ENCODE measurements at places on chromosomes 12 and 14.

- DNase-seq: no peak
Measured at GRCh38 chr14:58479975-58480374, 52.5 kb downstream of the KIAA0586 start.

DNA sequence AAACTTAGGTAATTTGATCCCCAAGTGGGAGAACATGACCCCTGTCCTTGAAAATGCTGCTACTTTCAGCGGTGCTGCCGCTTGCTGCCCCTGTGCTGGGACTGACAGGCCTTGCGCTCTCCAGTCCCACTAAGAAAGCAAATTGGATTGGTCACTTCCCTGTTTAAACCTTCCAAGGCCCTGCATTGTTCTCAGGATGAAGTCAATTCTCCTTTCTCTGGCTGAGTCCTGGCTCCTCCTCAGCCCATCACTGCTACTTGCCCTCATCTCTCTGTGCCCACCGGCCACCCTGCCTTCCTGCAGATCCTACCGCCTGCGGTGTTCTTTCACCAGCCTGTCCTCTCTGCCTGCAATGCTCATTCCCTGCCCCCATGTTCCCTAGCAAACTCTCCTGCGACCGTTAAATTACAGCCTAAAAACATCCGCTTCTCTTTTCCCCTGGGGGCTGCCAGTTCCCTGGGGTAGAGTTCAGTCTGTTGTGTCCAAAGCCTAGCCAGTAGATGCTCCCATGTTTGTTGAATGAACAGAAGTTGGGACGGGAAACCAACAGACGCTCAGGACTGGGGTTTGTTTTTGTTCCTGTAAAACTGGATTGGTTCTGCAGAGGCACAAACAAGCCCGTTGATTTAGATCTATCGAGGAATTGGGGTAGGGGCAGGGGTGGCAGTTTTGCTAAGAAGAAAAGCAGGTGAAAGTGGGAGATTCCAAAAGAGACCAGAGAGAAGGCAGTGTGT, 127.3 kb upstream of the HIF1A start:
- DNase-seq: no peak

- DNase-seq: no peak
Measured at GRCh38 chr14:90452366-90452765, 55.5 kb downstream of the CALM1 start.

DNA sequence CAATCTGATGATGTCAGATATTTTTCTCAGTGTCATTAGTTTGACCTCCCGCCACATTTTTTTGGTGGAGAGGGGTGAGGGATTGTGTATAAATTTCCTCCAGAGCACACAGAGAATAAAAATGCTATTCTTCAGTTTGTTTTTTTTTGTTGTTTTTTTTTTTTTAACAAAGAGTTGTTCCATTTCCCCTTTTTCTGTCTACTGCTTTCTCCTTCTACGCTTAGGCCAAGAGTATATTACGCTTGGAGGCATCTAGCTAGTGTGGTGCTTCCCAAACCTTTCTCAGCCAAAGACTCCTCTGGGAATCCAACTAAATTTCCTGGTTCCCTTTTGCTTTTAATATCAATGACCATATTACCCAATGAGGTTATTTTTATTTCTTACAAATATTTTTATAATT, 465.6 kb downstream of the ZFP36L1 start:
- DNase-seq: no peak

- peak; percentile 21 for DNase-seq
Measured at GRCh38 chr12:12807970-12808702, 5.0 kb upstream of the DDX47 start.

GRCh38 chr12:30877105-30877875, 49.3 kb upstream of the TSPAN11 start:
- no peak for DNase-seq

- DNase-seq: no peak
Measured at GRCh38 chr14:33508126-33509062, 442.5 kb downstream of the EGLN3 start.

GRCh38 chr12:89863968-89864367, 155.3 kb upstream of the ATP2B1 start:
- DNase-seq: no peak

- no peak for DNase-seq
Measured at GRCh38 chr14:42556551-42556950, 949.9 kb downstream of the LRFN5 start.

GRCh38 chr12:3632754-3633153, 120.2 kb downstream of the CRACR2A start:
- DNase-seq: no peak

GRCh38 chr12:104433061-104433460, 23.7 kb upstream of the CHST11 start:
- DNase-seq: no peak

- no peak for DNase-seq
Measured at GRCh38 chr12:26935636-26936378, 2.0 kb downstream of the INTS13 start.

GRCh38 chr14:85873006-85873405, 343.1 kb downstream of the FLRT2 start:
- no peak for DNase-seq

All from stimulated activated CD4-positive, alpha-beta T cell treated with anti-CD3 and anti-CD28 coated beads, Interleukin-15, amount 100 ng/mL, for 1 hour (primary cell).